Astrocyte (in vitro differentiated cells and primary cell): ENCODE measurements at places on chromosomes 2 and 18.

DNA sequence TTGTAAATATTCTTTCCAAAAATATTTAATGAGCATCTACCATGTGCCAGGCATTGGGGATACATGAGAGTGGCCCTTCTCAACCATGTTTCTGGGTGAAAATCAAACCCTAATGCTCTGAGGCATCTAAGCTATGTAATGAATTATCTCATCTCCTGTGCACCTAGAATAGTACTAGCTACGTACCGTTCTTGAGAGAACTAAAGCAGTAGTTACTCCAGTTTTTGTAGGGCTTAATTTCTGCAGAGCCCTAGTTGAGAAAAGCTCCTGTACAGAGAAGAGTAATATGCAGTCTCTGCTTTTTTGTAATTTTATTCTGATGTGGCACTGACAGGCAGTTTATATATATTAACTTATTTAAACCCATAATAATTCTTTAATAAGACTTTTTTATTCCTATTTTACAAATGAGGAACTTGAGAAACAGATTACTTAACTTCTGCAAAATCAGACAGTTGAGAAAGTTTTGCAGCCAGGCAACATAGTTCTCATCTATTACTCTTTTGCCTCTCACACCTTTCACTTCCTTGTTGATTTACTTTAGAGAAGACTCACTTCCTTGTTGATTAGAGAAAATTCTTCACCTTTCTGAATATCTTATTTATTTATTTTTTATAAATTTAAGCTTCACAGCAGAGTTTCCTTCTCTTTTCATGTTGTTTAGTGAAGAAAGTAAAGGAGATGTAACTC lies 3.1 kb downstream of the SPOPL start:
- H3K4me1 ChIP-seq = peaks cover 12% of the 10 kb centered on the region
- no peak overlapping the region for H3K4me3 ChIP-seq
- H3K36me3 ChIP-seq = no peaks in the 10 kb centered on the region
- no peaks in the 10 kb centered on the region for H3K27me3 ChIP-seq
- DNase-seq = no peak
- no peak overlapping the region for H3K27ac ChIP-seq

DNA sequence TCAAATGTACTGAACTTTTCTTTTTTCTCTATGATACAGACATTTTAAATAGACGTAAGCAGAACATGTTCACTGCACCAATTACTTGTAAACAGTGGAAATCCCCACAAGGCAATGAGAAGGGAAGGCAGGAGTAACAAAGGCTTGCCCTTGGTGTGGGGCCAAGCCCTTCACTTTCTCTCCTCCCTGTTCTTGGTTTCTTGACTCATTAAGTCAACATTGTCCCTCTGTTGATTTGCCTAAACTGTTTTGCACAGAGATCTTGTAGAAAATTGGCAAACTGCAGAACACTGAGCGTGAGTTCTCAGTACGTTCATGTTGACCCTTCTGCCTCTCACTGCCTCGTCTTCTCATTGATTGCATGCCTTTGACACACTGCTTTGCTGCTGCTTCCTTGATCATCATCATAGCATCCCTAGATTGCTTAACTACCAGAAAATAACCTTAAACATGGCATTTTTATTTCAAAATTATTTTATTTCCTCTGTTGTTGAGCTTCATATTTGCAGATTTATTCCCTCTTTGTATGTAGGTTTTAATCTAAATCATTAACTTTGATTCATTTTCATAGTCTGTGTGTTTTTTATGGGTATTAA lies 257.7 kb downstream of the PTGR3 start:
- peak overlapping the region; percentile 30 for H3K27ac ChIP-seq
- no peaks in the 10 kb centered on the region for H3K27me3 ChIP-seq
- peak; percentile 95 for DNase-seq
- no peak overlapping the region for H3K4me3 ChIP-seq
- H3K36me3 ChIP-seq = no peaks in the 10 kb centered on the region

GRCh38 chr2:45370369-45370768 lies 240.7 kb downstream of the SRBD1 start:
- H3K4me1 ChIP-seq = no peaks in the 10 kb centered on the region
- H3K36me3 ChIP-seq = no peaks in the 10 kb centered on the region
- no peaks in the 10 kb centered on the region for H3K27me3 ChIP-seq

GRCh38 chr2:97840198-97840597 lies 126.8 kb downstream of the ZAP70 start:
- DNase-seq = no peak
- H3K4me3 ChIP-seq = no peak overlapping the region
- H3K27ac ChIP-seq = no peak overlapping the region

GRCh38 chr18:78630356-78630755 lies 349.3 kb upstream of the SALL3 start:
- no peak overlapping the region for H3K27ac ChIP-seq
- no peaks in the 10 kb centered on the region for H3K27me3 ChIP-seq

GRCh38 chr2:216621292-216621691 lies 11.9 kb upstream of the IGFBP2 start:
- H3K36me3 ChIP-seq = no peaks in the 10 kb centered on the region
- H3K27ac ChIP-seq = no peak overlapping the region
- peaks cover 3% of the 10 kb centered on the region for H3K27me3 ChIP-seq

DNA sequence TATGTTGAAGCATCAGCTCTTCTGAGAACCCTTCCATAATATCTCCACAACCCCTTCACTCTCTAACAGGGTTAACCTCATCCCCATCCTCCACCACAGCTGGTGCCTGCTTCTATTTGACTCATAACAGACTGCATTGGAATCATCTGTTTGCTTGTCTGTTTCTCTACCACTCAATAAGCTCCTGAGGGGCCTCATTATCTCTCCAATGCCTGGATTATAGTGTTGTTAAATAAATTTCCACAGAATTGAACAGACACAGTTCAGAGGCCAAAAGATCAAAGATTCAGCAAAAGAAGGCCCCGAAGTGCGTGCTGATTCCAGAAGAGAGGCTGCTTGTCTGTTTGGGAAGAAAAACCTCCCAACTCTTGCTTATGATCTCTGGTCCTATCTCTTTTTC lies 33.7 kb upstream of the FAM98A start:
- no peaks in the 10 kb centered on the region for H3K4me1 ChIP-seq
- H3K36me3 ChIP-seq = no peaks in the 10 kb centered on the region
- H3K4me3 ChIP-seq = no peak overlapping the region
- no peak for DNase-seq

DNA sequence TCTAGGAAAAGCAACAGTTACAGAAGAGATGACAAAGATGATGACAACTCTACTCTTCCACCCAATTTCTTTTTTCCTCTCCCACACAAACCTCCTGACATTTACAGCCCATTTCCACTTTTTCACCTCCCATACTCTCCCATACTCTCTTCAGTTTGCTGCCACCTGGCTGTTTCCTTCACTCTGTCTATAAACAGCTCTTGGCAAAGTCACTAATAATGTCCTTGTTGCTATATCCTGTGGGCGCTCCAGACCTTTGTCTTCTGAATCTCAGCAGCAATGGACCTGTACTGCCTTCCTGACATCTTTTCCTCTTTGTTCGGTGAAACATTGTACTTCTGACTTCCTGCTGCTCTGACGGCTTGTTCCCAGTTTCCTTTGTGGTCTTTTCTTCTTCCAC lies 60.7 kb upstream of the CAVIN2 start:
- no peaks in the 10 kb centered on the region for H3K27me3 ChIP-seq
- no peak for DNase-seq
- H3K4me1 ChIP-seq = peaks cover 4% of the 10 kb centered on the region
- no peaks in the 10 kb centered on the region for H3K36me3 ChIP-seq

DNA sequence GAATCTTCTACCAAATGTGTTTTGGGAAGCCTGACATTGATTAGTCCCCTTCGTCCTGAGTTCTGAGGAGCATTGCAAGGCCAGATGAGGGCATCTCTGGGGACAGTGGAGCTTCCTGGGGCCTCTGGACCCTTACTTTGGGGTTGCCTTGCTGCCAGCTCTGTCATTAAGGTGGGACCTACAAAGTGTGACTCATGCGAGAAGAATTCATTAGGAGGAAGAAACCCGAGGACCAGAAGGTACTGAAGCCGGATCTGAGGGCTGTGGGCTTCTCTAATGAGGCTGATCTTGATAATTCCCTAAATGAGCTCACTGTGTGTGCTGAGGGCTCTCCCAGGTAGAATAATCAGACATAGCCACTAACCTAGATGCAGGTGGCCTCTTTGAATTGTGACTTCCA lies 695 bp upstream of the SCYGR2 start:
- no peak overlapping the region for H3K27ac ChIP-seq
- H3K36me3 ChIP-seq = no peaks in the 10 kb centered on the region
- H3K27me3 ChIP-seq = peaks cover 2% of the 10 kb centered on the region
- H3K4me1 ChIP-seq = peaks cover 4% of the 10 kb centered on the region
- no peak overlapping the region for H3K4me3 ChIP-seq

DNA sequence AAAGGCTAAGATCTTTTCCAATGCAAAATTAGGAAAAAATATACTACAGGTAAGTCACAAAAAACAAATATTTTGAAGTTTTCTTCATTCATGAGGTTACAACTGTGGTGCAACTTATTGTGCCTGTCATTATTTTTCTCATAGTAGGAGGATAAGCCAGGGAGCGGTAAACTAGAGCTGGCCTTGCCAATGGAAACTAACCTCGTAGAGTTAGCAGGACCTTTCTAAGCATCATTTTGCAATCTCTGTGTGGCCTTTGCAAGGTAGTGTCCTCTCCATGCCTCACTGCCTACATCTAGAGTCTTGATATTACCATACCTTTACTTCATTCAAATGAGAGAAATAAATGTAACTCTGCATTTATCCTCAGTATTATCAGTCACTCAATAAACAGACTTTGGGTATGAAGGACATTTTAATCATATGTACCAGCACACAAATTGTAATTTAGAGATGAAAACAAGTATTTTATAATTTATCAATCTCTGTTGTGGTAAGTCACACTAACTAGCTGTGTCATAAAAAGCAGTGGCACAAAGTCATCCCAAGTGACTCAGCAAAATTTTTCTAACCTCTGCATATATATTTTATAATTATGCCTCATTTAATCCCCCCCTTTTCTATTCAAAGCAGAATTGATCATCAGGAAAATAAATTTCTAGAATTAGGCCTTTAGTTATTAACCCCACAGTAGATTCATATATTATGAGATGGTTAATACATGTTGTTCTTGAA lies 47.0 kb downstream of the LANCL1 start:
- DNase-seq = no peak
- no peaks in the 10 kb centered on the region for H3K4me1 ChIP-seq
- H3K27ac ChIP-seq = no peak overlapping the region
- H3K27me3 ChIP-seq = no peaks in the 10 kb centered on the region
- H3K36me3 ChIP-seq = peaks cover 6% of the 10 kb centered on the region

DNA sequence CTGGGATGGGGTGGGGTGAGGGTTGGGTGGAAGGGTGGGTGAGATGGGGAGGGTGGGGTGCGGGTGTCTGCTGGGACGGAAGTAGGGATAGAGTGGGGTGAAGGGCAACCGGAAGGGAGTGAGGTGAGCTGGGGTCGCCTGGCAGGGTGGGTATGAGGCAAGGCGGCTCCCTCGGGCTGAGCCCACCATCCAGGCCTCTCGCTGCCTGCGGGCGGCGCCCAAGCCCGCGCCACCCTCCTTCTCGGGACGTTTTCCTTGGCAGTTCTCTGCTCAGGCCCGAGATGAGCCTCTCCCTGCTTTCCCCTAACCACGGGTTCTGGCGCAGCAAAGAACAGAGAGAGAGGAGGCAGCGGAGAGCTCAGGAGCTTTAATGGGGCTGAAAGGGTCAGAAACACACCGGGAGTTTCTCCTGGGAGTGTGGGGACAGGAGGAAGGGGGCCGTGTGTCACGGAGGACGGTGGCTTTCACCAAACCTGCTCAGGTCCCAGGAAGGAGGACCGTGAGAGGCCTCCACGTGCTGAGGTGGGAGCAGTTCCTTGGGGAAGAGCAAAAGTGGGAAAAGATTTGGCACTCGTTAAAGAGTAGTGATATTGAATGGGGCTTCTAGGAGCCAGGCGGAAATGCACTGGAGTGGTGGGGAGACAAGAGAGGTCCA lies 4.1 kb downstream of the FEV start:
- H3K27ac ChIP-seq = no peak overlapping the region
- H3K4me1 ChIP-seq = no peaks in the 10 kb centered on the region
- no peak overlapping the region for H3K4me3 ChIP-seq
- no peaks in the 10 kb centered on the region for H3K36me3 ChIP-seq

DNA sequence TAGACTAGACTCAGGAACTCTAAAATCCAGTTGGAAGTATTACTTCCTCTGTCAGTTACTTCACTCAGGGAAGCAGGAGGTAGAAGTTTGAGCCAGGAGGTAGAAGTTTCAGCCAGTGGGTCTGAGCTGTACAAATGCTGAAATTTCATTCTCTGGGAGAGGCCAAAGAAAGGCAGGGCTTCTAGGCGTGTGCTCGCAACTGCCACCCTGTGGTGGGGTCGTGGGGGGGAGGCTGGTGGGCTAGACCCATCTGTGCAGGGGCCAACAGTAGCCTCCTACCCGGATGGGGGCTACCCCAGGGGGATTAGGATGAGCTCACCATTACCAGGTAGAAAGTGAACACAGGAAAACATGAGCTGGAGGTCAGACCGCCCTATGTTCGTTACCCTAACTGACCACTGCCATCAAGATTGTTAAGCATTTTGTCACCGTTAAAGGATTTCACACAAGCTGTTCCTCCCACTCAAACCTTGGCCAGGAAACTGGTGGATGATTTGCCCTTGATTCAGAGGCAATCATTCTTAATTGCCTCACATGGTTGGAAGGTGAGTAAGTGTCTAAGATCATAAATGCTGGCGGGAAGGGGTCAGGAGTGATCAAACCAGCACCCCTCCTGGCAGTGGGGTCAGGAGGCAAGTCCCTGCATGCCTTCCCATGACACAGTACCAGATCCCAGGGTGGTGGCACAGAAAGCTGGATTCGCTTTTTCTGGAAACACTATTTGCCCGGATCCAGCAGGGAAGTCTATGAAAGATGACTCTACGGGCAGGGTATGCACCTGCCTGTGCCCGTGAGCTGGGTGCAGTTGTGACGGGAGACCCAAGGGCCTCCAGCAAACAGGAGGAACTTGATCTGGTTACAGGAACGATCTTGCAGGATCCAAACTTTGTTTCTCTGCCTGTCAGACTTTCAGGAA lies 5.2 kb upstream of the FHL2 start:
- peaks cover 44% of the 10 kb centered on the region for H3K4me1 ChIP-seq
- peak overlapping the region; percentile 14 for H3K4me3 ChIP-seq
- peak overlapping the region; percentile 90 for H3K27ac ChIP-seq
- DNase-seq = peak; percentile 99

GRCh38 chr2:54428108-54428831 lies 27.9 kb upstream of the SPTBN1 start:
- H3K4me1 ChIP-seq = no peaks in the 10 kb centered on the region
- no peaks in the 10 kb centered on the region for H3K36me3 ChIP-seq
- no peaks in the 10 kb centered on the region for H3K27me3 ChIP-seq

GRCh38 chr2:113240150-113240914 lies 38.4 kb downstream of the PAX8 start:
- peaks cover 25% of the 10 kb centered on the region for H3K4me1 ChIP-seq
- H3K27me3 ChIP-seq = no peaks in the 10 kb centered on the region
- H3K4me3 ChIP-seq = peak overlapping the region; percentile 14
- H3K27ac ChIP-seq = peak overlapping the region; percentile 94
- H3K36me3 ChIP-seq = no peaks in the 10 kb centered on the region

DNA sequence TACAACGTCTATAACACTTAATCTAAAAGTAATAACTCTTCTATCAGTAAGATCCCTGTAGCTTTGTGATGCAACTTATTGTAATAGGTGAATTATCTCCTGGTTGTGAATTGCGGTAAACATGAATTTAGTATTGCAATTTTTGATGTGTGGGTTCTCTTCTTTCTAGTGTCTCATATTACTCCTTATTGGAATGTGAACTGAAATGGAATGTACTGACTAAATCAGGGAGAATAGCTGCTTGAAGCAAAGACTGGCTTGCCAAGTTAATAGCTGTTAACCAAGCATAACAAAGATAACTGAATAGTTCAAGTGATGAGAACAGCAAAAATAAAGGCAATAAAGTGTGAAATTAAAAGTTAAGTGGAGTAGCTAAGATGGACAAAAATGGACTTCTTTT lies 60.5 kb upstream of the TFPI start:
- no peaks in the 10 kb centered on the region for H3K27me3 ChIP-seq
- no peaks in the 10 kb centered on the region for H3K4me1 ChIP-seq
- no peak overlapping the region for H3K4me3 ChIP-seq
- H3K27ac ChIP-seq = no peak overlapping the region
- DNase-seq = peak; percentile 71
